ENCODE measurements at places on chromosomes 4 and X. TPM values are rescaled to one million over a fixed set of nuclear protein-coding genes. Genes with fewer than 3 reads are reported as not detected.

The MAP9 gene
- 5.0 TPM for total RNA-seq

The HOPX gene
- 14.4 TPM for total RNA-seq

The LUZP4 gene
- not detected for total RNA-seq

The PNMA6A gene
- not detected for total RNA-seq

The RPL39 gene
- total RNA-seq: 841 TPM

The ETDB gene
- not detected for total RNA-seq

The RPL9 gene
- 981 TPM for total RNA-seq

The ZNF711 gene
- total RNA-seq: 1.6 TPM

The GPR119 gene
- total RNA-seq: not detected

The SLC26A1 gene
- 17.4 TPM for total RNA-seq

The KDR gene
- 7.0 TPM for total RNA-seq

The L1CAM gene
- 6.7 TPM for total RNA-seq

The RAB9B gene
- 1.0 TPM for total RNA-seq

The DCTD gene
- total RNA-seq: 27.2 TPM

The MYOZ2 gene
- total RNA-seq: not detected

The CYLC1 gene
- not detected for total RNA-seq

GRCh38 chrX:69538321-69538876, 34.3 kb downstream of the NALF2 start:
- DNase-seq: peak; percentile 43

GRCh38 chr4:24930151-24930550, 17.3 kb upstream of the CCDC149 start:
- DNase-seq: no peak

DNA sequence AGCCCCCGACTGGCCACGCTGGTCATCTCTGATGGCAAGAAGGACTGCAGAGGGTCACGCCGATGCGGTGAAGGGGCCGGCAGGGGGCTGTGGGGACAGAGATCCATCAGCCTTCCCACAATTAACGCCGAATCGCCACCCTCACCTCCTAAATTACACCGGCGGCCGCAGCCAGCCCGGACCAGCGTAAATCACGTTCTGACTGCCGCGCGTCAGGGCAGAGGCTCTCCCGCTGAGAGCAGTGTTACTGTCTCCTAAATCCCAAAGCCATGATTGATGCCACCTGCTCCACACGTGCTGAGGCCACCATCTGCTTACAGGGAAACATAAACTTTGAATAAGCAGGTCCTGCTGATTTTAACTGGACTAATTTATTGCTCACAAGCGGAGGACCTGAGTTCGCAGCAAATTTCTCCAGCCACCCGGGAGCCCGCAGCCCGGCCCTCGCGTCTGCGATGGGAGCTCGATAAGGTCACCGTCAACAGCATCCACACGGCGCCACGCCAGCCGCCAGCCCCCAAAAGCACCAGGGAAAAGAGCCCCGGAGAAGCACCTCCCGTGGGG, 127.3 kb upstream of the NKX1-1 start:
- no peak for DNase-seq

- no peak for DNase-seq
Measured at GRCh38 chr4:145723336-145723735, 43.4 kb downstream of the C4orf51 start.

DNA sequence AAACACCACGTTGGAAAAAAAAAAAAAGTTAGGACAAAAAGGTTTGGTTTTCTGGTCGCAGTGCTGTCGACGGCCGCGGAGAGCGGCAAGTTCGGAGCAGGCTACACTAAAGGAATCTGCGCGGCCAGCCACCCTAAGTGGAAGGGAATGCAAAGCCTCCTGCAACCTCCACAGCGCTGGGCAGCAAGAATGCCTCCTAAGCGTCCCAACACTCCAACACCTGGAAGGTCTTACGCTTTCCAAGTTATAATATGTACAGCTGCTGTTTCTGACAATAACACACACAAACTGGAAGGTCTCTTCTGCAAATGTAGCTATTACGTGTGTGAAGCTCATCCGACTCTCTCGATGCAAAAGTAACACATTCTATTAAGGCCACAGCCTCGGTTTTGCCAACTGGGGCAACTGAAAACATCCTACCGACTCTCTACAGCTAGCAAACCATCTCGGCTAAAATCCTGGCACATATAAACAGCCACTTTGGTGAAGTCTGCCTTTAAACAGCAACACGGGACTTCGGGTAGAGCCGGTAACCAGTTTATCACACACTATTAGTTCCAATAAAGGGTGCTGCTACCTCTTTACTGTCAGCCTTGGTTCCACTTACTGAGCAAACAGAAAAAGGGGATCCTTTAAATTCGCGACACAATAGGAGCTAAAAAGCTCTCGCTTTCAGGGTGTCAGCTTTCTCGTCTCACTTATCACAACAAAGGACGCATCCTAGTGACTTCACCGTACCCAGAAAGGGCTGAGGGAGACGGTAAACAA, 895 bp downstream of the SMIM14 start:
- DNase-seq: peak; percentile 70

DNA sequence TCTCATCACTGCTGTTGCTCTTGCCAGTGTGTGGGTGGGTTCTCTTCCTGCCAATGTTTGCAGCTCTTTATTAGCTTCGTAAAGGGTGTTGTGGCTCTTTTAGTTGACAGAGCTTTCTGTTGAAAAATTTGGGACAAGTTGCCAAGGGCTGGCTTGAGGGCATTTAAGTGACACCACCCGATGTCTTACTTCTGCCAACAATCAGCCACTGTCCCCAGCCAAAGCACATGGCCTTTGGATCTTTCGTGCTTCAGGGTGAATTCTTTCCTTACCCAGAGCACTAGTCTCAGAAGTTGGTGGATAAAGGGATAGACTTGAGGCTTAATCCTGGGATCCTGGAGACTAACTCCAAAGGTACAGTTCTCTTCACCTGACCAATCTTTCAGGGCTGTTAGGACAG, 113.6 kb downstream of the SOX3 start:
- no peak for DNase-seq

DNA sequence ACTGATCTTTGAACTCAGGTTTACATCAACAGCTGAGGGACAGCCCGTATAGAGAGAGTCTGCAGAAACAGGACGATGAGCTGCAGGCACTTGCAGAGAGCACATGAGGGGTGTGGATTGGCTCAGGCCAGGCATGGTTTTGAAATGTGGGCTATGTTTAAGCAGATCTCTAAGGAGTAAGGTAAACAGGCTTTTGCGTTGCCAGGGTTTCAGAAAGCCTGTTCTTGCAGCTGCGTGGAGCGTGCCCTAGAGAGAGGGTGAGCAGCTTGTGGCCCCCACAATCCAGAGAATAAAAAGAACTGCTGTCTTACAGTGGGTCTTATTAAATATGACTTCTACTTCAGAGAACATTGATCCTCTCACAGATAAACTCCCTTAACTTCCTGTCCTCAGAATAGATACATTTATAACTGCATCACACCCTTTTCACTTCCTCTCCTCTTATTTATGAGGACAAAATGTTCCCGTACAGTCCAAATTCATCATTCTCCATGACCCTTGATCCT, 64.1 kb downstream of the TMA16 start:
- DNase-seq: peak; percentile 82

DNA sequence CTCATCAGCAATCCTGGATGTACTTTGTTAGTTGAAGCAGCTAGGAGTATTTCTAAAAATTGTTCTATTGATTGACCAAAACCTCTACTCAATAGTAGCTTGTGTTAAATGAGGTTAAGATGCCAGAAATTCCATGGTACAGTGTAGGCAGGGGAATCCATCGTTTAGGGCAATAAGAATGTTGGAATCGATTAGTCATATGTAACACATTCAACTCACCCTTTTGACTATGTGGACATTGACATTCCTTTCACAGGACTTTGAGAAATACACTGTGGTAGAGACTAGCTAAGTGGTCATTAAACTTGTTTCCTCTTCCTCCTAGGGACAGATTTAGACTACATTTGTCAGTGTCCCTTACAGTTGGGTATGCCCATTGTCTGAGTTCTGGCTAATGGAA, 40.2 kb downstream of the KDM5C start:
- no peak for DNase-seq

- DNase-seq: no peak
Measured at GRCh38 chr4:186021461-186022167, 47.3 kb upstream of the TLR3 start.

DNA sequence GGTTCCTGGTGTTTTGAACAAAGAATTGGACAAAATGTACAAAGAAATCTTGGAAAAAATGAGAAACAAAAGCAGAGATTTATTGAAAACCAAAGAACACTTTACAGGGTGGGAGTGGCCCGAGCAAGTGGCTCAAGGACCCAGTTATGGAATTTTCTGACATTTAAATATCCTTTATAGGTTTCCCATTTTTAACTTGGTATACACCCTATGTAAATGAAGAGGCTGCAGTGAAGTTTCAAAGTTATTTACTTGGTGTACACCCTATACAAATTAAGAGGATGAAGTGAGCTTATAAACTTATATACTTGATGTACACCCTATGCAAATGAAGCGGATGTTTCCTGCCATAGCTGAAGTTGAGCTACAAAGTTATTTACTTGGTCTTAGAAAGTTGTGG, 4.7 kb downstream of the NLRP2B start:
- DNase-seq: no peak

- DNase-seq: peak; percentile 34
Measured at GRCh38 chrX:154541896-154542722, 4.5 kb downstream of the G6PD start.

DNA sequence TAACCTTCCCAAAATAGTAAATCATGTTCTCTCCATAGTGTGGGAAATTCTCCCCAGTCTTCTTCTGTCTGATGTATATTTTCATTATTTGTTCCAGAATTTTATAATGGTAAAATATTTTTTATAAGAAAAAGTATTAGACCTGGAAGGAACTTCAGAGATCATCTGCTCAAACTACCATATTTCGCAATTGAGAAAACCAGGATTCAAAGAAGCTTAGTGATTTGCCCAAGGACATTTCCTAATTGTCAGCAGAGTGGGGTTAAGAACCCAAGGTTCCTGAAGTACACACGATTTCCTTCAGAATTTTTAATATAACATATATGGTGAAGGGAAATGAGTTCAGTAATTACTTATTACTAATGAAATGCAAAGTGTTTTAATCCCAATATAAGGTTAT, 24.1 kb downstream of the OCIAD1 start:
- no peak for DNase-seq

DNA sequence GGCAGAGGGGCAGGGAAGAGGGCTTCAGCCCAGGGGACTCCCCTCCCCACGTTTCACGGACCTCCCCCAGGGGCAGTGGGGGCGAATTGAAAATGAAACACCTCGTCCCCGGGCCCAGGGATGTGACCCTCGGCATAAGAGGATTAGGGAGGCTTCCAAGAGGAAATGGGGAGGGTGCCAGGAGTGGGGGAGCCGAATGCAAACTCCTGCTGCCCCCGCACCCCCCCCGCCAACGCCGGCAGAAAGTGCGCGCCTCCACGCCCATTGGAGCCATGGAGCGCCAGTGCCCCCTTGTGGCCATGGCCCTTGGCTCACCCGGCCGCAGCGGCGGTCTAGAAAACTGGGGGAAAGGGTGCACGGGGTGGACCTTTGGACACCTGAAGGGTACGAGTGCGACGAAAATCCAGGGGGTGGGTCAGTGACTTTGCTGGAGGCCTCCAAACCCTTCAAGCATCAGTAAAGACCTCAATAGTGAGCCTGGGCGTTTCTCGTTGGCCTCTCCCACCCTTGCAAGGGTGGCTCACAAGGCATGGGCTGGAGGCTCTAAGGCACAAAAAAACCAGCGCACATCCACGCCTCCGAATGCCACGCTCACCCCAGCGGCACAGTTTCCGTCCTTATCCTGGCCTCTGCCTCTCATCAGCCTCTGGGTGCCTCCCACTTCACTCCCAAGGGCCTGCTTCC, 120.8 kb upstream of the PJA1 start:
- DNase-seq: peak; percentile 50

DNA sequence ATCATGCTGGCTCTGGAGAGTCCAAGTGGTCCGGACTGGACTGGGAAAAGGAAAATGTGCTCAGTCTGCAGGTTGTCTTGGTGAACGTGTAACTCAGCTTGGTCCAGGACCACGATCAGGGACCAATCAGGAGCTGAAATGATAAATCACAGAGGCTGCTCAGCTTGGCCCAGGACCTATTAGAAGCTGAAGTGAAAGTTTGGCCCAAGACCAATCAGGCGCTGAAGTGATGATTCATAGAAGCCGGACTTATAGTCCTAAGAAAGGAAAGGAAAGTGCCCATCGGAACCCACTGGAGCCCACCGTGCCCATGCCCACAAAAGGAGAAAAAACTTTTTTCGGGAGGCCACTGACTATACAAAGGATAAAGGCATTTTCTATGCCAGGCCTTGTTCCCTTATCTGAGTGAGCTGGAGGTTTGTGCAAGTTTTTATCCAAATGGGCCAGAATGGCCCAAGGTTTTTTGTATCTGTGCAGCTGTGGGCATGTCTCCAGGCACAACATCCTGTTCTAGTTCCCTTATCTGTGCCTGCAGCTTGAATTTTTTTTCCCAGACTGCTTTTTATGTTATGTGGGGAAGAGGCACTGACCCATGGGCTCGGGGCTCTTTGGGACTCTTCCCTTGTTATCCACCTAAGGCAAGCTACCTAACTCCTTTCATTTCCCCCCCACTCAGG, 194.4 kb downstream of the FAM133A start:
- DNase-seq: no peak

GRCh38 chr4:98890702-98891455, 38.1 kb downstream of the EIF4E start:
- no peak for DNase-seq

- DNase-seq: no peak
Measured at GRCh38 chr4:98609934-98610333, 48.5 kb downstream of the TSPAN5 start.

- no peak for DNase-seq
Measured at GRCh38 chrX:123814343-123814742, 45.5 kb upstream of the XIAP start.

DNA sequence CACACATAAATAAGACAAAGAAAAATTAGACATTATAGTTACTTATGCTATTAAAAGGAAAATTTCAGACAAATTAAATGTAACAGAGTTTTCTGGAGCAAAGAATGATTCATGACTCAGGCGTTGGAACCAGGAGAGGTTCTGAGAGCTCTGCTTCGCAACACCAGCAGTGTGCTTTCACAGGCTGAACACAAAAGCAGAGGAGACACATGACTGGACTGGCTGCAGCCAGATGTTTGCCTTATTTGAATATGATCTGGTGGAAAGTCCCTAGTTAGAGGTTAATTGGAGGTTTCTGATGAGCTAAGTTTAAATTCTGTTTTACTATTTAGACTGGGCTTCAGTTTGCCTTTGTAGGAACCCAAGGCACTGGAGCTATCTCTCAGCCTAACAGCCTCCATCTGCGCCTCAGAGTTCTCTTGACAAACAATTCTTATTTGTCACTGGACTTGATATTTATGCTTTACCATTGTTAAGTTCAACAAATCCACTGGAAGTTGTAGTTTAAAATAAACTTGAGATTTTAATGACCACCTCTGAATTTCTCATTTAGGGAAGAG, 16.2 kb downstream of the BOD1L1 start:
- DNase-seq: peak; percentile 66

- no peak for DNase-seq
Measured at GRCh38 chr4:74942918-74943253, 10.0 kb downstream of the PARM1 start.

- no peak for DNase-seq
Measured at GRCh38 chr4:72860766-72861165, 208.8 kb downstream of the COX18 start.

- no peak for DNase-seq
Measured at GRCh38 chr4:145679520-145679919, 426 bp upstream of the C4orf51 start.

- no peak for DNase-seq
Measured at GRCh38 chrX:119688911-119689321, 4.1 kb downstream of the SEPTIN6 start.
